ENCODE measurements at places on chromosomes 1 and 21.

DNA sequence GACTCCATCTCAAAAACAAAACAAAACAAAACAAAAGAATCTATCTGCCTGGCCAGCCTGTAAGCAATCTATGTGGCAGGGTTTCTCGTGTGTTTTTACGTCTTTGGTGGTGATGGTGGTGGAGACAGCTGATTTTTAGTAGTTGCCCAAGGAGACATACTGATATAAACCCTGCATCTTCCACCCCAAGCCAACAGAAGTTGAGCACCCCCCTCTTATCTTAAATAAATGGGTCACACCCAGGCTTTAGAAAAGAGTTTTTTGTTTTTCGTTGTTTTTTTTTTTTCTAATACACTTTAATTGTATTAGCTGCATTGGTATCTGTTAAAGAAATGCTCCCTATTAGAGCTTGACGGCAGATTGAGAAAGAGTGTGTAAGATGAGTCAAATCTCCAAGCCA lies 134.7 kb downstream of the GLUL start:
- DNase-seq, result no peak

DNA sequence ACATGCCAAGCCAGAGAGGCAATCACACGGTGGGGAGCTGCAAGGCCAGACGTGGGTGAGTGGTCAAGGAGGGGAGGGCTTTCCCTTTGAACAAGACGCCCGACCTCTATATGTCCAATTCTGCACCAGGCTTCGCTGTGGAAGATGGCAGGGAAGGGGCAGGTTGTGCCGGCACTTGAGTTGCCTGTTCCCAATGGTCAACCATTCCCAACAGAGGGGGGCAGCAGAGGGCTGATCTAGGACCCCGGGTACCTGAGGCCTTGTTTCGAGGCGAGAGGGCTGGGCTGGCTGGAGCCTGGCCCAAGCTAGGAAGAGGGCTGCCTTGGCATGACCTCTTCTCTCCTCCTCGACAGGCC lies 64.9 kb downstream of the TMEM53 start:
- DNase-seq, result no peak

DNA sequence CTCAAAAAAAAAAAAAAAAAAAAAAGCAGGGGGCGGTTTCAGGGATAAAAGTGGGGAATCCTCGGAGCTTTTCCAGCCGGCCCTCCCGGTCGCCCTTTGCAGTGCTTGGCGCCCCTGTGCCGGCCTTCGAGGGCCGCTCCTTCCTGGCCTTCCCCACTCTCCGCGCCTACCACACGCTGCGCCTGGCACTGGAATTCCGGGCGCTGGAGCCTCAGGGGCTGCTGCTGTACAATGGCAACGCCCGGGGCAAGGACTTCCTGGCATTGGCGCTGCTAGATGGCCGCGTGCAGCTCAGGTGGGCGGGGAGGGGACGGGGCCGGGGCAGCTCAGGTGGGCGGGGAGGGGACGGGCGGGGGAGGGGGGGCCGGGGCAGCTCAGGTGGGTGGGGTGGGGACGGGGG lies 25.3 kb downstream of the RNF223 start:
- DNase-seq, result no peak

GRCh38 chr1:104197516-104197915 lies 447.8 kb downstream of the AMY1C start:
- no peak for DNase-seq

- DNase-seq, result no peak
Observed at GRCh38 chr1:200075522-200075921, 48.0 kb downstream of the NR5A2 start.

- DNase-seq, result no peak
Observed at GRCh38 chr1:8421721-8422120, 103.8 kb downstream of the SLC45A1 start.

GRCh38 chr21:14308234-14308633 lies 74.7 kb downstream of the HSPA13 start:
- no peak for DNase-seq

DNA sequence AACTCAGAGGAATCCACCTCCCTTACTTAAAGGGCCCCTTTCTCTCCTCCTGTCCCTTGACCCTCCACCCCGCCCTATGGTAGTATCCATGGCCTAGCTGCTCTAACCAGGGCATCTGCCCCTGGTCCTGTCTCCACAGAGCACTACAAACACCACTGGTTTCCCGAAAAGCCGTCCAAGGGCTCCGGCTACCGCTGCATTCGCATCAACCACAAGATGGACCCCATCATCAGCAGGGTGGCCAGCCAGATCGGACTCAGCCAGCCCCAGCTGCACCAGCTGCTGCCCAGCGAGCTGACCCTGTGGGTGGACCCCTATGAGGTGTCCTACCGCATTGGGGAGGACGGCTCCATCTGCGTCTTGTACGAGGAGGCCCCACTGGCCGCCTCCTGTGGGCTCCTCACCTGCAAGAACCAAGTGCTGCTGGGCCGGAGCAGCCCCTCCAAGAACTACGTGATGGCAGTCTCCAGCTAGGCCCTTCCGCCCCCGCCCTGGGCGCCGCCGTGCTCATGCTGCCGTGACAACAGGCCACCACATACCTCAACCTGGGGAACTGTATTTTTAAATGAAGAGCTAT lies 1.7 kb downstream of the BTG2 start:
- no peak for DNase-seq

All from putamen (tissue), 1 donor.